ENCODE measurements at places on chromosomes 12 and 14.

GRCh38 chr12:106247674-106248311 is at the start of gene CKAP4:
Gene CKAP4, minus strand, starts transcription at chr12:106248020. Its CDS starts 169 bp downstream, at chr12:106247851.
- peak; percentile 78 for DNase-seq

DNA sequence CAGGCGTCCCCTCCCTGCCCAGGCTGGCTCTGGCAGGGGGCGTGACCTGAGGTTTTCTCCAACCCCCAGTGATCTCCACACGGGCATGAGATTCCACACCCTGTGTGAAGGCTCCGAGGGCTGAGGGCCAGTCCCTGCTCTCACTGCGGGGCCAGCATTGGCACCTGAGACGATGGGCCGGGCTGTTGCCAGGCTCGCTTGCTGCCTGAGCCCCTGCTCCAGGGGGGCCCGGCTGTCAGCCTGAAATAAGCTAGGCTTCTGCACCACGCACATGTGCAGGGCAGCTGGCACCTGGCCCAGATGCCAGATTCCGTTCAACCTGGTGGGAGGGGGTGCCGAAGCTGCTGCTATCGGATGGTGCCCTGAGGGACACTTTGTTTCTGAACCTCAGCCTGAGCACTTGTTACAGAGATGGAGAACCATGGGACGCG is 196.5 kb upstream of the PRMT8 start:
- no peak for DNase-seq

DNA sequence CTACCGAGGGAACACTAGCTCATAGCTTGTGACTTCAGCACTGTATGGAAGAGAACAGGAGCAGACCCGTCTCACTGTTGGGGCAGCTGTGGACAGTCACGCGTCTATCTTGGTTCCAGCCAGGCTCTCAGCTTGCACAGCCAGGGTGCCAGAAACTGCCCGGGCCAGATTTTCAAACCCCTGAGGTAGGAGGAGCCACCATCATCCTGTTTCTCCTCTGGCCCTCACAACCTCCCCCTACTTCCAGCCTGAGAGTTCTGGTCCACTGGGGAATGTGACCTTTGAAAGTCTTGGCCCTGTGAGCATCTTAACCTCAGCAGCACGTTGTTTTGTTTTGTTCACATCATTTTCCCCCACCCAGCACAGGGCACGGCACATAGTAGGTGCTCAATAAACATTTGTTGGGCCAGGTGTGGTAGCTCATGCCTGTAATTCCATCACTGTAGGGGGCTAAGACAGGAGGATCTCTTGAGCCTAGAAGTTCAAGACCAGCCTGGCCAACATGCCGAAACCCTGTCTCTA is 50.4 kb downstream of the PSMA6 start:
- DNase-seq, result no peak

DNA sequence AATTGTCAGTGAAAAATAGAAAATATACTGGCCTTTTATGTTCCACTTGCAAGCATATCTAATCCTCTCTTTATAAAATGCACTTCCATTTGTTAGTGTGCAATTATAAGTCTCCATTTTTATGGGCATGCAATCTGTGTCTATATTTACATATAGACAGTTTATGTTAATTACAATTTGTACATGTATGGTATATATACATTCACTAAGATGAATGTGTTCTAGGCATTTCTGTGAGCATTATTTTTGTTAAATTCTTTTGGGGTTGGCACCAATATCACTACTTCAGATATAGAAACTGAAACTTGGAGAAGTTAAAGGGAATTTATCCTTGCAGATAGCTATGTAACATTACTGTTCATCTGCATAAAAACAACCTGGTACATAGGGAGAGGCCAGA is 470.8 kb upstream of the LMO3 start:
- DNase-seq, result no peak

GRCh38 chr14:87996291-87996592 is 3.3 kb upstream of the GALC start:
- no peak for DNase-seq

- DNase-seq, result no peak
Observed at GRCh38 chr12:130014485-130014807, 110.6 kb upstream of the TMEM132D start.

DNA sequence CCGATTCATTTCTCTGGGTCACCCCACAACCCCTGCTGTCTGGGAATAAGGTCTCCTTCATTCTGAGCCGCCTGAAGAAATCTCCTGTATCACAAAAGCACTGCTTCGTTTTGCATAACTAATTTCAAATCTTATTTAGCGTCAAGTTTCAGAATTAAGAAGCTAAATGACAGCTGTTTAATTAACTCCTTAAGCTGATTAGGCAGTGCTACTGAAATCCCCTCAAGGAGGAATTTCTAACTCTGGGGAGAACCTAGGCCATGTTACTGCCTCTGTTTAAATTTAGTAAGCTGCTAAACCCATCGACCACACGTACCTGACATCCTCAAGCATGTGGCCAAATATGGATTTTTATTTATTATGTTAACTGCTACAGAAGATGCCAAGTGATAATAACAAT is 373.6 kb downstream of the GLT1D1 start:
- no peak for DNase-seq

- no peak for DNase-seq
Observed at GRCh38 chr12:26642361-26642760, 190.6 kb downstream of the ITPR2 start.

GRCh38 chr14:104322531-104323366 is 184.4 kb downstream of the KIF26A start:
- DNase-seq, result peak; percentile 1

DNA sequence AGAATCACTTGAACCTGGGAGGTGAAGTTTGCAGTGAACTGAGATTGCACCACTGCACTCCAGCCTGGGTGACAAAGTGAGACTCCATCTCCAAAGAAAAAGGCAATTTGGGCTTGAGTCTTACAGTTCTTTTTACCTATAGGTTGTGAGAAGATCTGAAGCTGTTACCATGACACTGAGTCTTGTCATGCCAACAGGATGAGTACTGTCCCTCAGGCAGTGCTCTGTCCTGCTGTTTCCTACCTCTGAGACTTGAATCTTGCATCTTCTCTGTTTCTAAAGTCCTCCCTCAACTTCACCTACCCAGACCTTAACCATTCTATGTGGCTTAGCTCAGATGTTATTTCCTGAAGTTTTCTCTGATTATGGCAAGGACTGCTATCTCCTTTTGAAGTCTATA is 400.8 kb upstream of the PRICKLE1 start:
- DNase-seq, result no peak

DNA sequence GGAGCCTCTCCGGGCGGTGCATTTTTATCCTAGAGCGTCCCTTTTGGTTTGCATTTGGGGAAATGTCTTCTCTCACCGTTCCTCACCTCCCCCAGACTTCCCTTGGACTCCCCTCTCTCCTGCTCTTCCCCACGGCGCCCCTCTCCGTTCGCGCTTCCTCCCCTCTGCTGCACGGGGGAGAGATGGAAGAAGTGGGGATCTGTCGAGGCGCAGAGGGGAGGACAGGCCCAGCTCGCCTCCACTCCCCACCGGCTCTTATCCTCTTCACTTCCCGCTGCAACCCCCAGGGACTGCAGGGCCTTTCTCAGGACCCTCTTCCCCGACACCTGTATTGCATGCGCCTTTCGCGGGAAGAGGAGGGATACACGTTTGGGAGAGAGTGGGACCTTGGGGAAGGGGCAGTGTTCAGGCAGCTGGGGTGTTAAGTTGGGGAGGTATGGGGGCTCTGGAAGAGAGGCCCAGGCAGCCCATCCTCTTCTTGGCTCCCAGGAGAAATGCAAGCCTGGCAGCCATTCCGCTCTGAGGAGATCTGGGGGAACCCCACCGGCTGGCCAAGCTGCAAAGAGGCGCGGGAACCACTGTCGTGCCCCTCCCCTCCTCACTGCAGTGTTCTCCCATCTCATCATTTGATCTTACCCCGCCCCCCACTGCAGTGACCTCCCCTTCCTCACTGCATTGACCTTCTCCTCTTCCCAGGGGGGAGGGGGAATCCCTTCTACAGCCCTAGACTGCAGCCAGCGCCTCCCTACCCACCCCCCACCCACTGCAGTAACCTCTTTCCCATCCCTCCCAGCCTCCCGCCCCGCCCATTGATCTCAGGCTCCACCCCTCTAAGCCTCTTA is 788 bp downstream of the ENO2 start:
- DNase-seq, result no peak

- no peak for DNase-seq
Observed at GRCh38 chr12:110354172-110354780, 49.2 kb downstream of the ANAPC7 start.

GRCh38 chr12:123114304-123115083 is 36.4 kb downstream of the PITPNM2 start:
- DNase-seq, result no peak

DNA sequence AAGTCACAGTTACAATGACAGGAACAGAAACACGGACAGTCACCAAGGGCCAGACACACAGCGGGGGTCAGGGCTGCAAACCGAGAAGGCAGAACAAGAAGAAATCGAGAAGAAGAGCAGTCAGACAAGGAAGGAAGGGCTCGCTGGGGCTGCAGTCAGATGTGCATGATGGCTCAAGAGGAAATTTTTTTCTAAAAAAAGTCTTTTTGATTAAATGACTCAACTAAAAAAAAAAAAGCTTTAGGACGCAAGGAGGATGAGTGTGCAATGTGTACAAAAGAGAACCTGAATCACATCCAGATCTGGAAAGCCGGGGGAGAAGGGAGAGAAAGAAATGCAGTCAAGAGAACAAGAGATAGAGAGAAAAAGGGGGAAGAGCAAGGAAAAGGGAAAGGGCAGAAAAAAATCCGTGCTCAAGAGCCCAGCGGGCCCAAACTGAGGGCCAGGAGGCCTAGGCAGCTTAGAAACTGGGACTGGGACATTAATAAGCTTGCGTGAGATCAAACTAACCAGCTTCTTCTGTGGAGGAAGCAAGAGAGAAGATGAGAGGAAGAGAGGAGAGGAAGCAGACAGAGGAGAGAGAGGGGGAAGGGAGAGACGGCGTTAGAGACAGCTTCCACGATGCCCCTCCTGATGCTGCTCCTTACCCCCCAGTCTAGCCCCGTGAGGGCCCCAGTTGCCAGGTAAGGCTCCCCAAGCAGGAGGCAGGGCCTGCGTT is 6.7 kb downstream of the IFFO1 start:
- no peak for DNase-seq

GRCh38 chr14:97379091-97379531 is 581.9 kb downstream of the VRK1 start:
- no peak for DNase-seq

DNA sequence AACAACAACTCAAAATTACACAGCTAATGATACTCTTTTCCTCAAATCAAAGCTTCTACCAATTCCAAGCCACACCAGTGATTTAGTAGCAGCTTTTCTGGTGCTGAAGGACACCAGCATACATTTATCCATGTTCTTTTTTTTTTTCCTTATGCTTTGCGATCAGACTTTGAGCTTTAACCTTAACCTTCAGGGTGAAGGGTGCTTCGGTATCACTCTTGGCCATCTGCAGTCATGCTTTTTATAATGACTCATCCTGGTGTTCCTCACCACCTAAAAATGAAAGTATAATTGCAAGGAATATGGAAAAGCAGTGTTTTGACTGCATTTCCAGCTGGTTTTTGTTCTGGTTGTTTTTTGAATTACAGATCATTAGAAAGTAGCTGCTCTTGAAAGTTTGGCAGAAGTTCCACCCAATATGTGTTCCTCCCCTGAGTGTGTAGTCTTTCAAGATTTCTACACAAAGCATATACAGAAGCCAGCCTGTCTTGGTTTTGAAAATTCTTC is 1.3 kb upstream of the SLC41A2 start:
- DNase-seq, result no peak

DNA sequence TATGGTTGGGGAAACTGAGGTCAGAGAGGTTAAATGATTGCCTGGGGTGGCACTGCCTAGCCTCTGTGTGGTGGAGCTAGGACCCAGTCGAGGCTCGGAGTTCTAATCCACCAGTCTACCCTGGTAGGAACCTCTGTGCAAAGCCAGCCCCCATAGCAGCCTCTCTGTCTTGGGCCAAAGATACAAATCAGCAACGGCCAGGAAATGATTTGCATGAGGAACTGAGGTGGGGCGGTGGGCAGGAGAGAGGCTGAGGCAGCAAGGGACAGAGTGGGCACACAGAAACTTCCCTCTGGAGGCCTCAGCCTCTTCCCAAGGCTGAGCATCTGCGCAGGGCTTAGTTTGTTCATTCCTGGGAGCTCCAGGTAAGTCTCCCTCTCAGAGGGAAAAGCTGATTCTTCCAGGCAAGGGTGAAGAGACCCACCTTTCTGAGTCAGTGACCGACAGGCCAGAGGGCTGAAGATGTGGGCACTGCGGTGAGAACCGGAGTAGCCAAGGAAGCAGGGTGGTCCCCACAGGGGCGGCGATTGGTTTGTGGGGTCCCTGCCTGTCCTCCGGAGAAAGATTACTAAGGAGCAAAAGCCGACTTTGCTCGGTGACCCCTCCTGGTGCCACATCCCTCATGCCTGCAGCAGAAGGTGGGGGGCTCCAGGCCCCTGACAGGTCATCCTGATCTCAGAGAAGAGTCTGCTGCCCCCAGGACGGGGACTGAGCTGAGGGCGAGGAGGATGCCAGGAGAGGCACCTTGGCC is 134.6 kb downstream of the CACNA1C start:
- DNase-seq, result no peak

DNA sequence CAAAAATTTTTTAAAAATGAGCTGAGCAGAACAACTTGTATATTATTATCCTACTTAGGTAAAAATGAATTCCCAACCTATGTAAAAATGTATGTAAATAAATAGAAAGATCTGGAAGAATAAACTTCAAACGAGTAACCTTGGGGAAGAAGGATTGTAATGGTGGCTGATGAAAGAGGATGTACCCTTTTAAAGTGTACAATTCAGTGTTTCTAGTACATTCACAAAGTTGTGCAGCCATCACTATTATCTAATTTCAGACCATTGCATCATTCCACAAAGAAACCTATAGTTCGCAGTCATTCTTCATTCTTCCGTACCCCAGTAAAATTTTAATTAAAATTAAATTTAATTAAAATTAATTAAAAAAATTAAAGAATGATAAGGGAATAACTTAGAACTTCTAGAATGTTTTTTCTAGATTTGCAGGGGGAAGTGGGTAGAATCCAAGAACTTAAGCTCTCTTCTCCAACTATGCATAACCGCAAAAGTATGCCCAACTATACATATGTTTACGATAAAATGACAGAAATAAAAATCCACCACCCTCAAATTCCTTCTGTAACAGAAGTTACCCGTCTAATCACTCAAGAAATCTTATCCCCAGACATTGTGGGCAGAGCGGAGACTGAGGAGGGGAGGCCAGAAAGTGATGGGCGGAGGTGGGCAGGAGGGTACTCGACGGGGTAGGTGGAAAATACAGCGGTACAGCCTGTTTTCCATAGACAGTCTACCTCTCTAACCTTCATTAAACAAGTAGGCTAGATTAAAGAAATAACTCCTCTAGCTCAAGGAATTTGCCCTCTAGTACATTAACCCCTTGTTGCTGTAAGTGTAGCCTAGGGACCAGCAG is 921 bp downstream of the DEPDC4 start:
- no peak for DNase-seq

DNA sequence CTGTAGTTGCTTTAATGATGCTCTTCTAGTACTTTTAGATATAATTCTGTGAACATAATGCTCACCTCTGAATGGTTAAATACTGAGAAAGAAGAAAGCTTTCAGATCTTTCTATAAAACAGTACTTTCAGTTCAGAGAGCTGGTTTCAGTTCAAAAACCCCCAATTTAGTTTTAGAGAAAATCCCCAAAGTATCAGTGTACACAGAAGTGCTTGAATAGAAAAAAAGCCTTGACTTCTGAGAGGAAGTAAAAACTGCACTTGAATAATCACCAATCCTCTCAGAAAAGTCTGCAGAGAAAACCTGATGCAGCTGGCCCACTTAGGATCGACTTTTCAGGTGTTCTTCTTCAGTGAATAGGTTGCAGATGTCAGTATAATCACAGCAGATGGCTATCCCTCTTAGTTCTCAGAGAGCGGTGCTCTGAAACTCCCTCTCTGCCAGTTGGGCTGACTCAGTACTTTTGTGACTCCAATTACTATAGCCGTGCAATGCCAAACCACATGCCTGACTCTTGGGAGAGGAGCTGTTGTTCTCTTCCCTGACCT is 616.3 kb downstream of the LRFN5 start:
- DNase-seq, result no peak
